GM12878 (cell line): ENCODE measurements at places on chromosomes 12 and 14. TPM values are rescaled to one million over a fixed set of nuclear protein-coding genes. Genes with fewer than 3 reads are reported as not detected.

Gene RFLNA
- total RNA-seq: not detected in 2 replicates

Gene CLEC2A
- total RNA-seq: not detected in 2 replicates

Gene KIF21A
- total RNA-seq: 31.1 and 31.5 TPM in 2 replicates

Gene ASCL1
- 20.2 and 21.4 TPM in 2 replicates for total RNA-seq

Gene KIF5A
- total RNA-seq: 2.2 and 2.9 TPM in 2 replicates

Gene CIROP
- not detected in 2 replicates for total RNA-seq

Gene LRRC9
- total RNA-seq: not detected in 2 replicates

Gene SLC5A8
- not detected in 2 replicates for total RNA-seq
